ENCODE measurements at places on chromosomes 5 and 9.

GRCh38 chr5:108101130-108101529 is 280.8 kb downstream of the FBXL17 start:
- DNase-seq = no peak

DNA sequence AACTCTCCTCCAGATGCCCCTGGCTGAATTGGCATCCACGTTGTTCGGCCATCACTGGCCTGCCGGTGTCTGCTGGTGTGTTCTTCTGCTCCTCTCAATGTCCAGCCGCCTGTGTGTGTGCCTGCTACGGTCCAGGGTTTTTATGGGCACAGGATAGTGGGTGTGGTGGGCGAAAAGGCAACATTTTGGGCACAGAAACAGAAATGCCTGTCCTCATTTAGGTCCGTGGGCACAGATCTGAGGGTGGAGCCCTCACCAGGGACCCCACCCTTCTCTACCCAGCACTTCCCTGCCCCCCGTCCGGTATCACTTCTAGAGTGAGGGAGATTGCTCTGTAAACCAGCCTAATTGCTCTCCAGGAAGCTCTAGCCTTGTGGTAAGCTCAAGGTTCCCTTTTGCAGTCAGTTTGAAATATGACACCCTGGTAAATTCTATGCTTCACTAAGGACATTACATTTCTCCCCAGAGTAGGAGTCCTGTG is 410.1 kb downstream of the MAT2B start:
- no peak for DNase-seq

GRCh38 chr5:93099902-93100347 is 481.1 kb downstream of the NR2F1-AS1 start:
- no peak for DNase-seq

GRCh38 chr5:17802256-17802655 is 168.0 kb downstream of the TAF11L14 start:
- DNase-seq = no peak

- no peak for DNase-seq
Measured at GRCh38 chr9:73683862-73684591, 532.4 kb downstream of the ANXA1 start.

- DNase-seq = no peak
Measured at GRCh38 chr9:8622871-8623270, 823.3 kb upstream of the DMAC1 start.

GRCh38 chr9:3497857-3498256 is 27.9 kb downstream of the RFX3 start:
- no peak for DNase-seq

GRCh38 chr9:36901528-36901927 is 132.5 kb downstream of the PAX5 start:
- DNase-seq = no peak

- DNase-seq = no peak
Measured at GRCh38 chr5:74288448-74289108, 351.9 kb downstream of the ENC1 start.

DNA sequence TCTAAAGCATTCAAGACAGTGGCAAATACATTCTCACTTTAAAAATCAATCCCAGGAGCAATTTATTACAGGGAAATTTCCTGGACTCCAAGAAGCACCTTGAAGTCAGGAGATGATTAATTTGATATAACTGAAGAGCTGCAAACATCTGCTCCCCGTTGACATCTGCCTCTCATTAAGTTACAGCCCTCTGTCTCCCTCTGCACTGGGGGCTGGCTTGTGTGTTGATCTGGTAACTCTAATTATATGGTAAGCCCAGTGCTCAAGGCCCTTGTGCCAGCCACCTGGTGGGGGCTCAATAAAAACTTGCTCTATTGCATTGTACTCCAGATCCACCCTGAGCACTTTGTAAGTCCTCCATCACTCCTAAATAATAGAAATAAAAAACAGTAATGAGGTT is 131.1 kb upstream of the ZNF462 start:
- DNase-seq = no peak

- no peak for DNase-seq
Measured at GRCh38 chr5:92505145-92505544, 1075.9 kb downstream of the NR2F1-AS1 start.

GRCh38 chr9:5513966-5514616 is 3.8 kb downstream of the PDCD1LG2 start:
- no peak for DNase-seq

DNA sequence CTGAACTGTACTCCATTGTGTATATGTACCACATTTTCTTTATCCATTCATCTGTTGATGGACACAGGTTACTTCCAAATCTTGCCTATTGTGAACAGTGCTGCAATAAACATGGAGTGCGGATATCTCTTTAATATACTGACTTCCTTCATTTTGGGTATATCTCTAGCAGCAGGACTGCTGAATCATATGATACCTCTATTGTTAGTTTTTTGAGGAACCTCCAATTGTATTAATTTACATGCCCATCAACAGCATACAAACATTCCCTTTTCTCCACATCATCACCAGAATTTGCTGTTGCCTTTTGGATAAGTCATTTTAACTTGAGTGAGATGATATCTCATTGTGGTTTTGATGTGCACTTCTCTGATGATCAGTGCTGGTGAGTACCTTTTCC is 81.8 kb upstream of the FAM120A start:
- no peak for DNase-seq

- peak; percentile 89 for DNase-seq
Measured at GRCh38 chr9:71783120-71783523, 14.8 kb upstream of the CEMIP2 start.

DNA sequence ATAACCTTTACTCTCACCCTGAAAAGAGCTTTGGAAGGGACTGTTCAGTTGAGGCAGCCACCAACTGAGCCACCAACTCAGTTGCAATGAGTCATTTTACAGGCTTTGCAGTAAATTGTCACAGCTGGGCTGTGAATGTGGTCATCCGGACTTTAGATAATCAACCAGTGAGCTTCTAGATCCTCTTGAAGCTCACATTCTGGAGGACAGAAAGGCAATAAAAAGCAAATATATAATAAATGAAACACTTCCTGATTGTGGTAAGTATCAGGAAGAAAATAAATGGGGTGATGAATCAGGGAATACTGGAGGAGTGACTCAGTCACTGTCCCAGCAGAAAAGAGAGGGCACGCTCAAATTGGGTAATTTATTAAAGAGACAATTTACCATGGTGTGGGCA is 13.2 kb upstream of the C5orf58 start:
- DNase-seq = no peak

DNA sequence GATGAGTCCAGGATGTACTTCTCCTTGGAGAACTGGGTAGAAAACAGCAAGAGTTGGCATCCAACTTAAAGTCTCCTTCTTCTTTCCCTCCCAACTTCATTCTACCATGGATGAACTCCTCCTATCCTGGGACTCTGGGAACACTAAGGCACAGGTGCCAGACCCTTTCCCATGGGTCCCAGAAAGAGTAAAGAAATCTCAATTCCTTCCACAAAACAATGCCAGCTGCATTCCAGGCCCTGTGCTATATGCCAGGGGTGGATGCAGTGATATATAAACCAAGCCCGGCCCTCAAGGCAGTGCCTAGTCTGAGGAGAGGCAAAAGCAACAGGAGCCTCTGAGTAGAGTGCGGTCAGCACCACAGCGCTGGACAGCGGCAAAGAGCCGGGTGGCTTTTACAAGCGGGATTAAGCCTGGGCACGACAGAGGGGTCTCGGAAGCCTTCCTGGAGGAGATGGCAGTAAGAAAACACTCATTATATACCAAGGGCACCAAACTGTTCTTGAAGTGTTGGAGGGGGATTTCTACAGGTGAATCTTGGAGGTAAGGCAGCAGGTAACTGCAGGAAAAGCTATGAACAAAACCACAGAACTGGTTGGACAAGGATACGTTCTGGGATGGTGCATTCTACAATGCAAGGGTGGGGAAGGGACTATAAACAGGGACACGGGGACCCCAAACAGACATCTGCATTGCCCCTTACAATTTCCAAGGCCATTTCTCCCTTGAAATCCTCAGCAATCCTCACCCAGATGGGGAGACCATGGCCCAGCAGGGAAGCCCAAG is 16.4 kb upstream of the TOR2A start:
- no peak for DNase-seq

- DNase-seq = no peak
Measured at GRCh38 chr5:138458384-138458783, 6.9 kb upstream of the EGR1 start.

GRCh38 chr5:50699737-50700136 is 33.3 kb downstream of the PARP8 start:
- DNase-seq = peak; percentile 36

DNA sequence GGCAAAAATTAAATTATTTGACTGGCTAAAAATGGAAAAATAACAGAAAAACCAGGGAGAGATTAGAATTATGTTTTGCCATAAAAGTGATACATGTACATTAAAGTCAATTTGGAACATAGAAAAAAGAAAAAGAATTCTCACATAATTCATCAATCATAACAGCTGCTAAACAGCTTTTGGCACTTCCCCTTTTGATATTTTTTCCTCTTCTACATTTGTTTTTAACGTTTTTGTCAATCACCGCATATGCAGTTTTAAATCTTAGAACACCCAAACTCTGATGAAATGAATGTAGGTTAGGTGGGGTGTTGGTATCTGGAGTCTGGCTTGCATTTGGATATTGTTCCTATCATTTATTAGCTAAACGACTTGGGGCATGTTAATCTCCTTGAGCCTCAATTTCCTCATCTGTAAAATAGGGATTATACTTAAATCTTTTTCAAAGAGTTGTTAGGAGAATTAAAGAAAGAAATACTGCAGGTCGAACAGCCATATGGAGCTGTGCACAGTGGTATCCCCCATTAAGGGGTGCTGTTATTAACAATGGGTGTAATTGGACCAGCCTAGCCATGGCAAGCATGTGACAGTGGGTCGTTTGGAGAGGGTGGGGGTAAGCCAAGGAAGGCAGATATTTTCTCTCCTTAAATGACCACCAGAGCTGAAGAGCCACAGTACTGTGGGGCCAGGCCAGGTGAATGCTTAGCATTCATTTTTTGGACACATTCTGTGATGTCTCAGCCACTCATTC is 22.6 kb downstream of the NPR3 start:
- DNase-seq = no peak

DNA sequence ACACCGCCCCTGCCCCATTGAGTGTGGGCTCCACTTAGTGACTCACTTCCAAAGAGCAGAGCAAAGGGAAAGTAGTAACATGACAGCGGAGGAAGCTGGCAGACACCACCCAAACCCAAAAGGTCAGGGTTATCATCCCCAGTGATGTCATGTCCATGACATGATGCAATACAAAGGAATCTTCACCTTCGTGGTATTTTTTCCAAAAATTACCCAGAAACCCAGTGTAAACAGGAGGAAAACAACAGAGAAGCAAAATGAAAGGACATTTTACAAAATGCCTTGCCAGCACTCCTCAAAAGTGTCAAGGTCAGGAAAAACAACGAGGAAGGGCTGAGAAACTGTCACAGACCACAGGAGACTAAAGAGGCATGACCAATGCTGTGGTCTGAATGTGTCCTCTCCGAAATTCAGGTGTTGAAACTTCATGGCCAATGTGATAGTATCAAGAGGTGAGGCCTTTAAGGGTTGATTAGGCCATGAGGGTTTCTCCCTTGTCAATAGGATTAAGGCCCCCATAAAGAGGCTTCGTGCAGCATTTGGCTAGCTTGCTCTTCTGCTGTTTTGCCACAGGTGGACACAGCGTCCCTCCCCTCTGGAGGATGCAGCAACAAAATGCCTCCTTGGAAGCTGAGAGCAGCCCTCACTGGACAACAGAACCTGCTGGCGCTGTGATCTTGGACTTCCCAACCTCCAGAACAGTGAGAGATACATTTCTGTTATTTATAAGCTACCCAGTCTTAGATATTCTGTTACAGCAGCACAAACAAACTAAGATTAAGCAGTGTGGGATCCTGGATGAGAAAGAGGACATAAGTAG is 30.5 kb upstream of the MED10 start:
- no peak for DNase-seq

GRCh38 chr5:14576206-14576605 is 5.4 kb upstream of the OTULINL start:
- DNase-seq = no peak

DNA sequence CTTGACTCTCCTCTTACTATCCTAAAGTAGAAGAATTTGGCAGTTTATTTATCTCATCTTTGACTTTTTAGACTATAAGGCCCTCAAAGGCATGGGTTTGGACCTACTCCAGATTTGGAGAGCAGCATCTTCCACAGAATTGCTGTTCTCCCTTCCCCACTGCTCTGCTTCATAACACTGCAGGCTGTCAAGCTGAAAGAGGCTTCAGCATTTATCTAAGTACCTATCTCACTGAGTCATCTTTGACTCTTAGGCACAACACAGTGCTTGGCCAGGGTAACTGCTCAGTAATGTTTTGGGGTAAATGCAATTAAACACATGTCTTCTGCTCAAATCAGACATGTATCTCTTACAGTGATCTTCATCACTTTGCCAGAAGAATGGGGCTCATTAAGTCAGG is 60.6 kb downstream of the GRIN3A start:
- DNase-seq = no peak

GRCh38 chr9:131239161-131239975 is 36.9 kb downstream of the FAM78A start:
- no peak for DNase-seq

DNA sequence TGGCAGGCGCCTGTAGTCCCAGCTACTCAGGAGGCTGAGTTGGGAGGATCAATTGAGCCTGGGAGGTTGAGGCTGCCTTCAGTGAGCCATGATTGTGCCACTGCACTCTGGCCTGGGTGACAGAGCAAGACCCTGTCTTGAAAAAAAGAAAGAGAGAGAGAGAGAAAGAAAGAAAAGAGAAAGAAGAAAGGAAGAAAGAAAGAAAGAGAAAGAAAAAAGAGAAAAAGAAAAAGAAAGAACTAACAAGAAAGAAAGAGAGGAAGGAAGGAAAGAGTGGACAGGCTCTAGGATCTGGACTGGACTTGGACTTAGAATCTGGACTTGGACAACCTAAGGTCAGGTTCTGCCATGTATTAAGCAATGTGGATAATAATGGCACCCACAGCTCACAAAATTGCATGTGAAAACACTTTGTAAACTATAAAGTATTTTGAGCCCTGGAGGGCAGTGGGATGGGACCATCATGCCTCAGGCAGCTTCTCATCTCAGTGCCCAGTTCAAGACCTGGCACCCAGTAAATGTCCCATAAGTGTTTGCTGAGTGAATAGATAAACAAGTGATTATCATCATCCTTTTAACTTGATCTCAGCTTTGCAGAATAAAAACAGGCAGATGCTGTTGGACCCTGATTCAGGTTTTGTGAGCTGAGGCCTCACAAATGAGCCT is 12.8 kb upstream of the PHF19 start:
- no peak for DNase-seq

- DNase-seq = no peak
Measured at GRCh38 chr9:8205576-8205975, 406.0 kb upstream of the DMAC1 start.

DNA sequence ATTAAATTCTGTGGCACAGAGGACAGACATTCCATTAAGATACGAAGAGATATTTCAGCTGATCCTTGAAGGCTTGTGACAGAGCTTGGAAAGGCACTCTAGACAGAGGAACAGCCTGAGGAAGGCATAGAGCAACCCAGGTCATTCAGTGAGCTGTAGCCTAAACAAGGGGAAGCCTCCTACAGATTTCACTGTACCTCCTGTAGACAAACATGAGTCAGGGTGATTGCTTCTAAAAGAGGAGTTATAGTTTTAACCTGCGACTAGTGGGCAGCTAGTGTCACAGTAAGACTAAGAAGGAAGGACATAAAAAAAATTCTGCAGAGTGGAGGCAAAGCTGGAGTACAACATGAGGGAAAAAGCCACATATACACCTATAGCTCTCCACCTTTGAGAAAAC is 43.5 kb upstream of the ANKDD1B start:
- peak; percentile 16 for DNase-seq
